ENCODE measurements at places on chromosomes 12 and 14.

DNA sequence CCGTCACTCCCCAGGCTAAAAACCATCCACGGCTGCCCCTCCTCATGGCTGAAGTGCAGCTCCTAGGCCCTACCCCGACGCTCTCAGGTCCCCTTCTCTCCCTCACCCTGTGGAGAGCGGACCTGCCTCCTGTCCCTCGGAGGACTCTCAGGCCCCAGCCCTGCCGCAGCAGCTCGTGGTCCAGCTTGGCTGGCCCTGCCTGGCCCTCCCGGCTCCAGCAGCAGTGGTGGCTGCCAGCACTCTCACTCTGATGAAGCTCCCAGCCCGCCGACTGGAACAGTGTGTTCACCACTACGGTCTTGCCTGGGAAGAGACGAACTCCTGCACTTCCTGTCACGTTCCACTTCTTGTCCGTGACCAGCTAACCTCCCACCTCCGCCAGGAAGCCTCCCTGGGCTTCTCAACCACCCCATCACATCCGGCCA is 11.1 kb downstream of the BAG5 start:
- DNase-seq, result no peak

DNA sequence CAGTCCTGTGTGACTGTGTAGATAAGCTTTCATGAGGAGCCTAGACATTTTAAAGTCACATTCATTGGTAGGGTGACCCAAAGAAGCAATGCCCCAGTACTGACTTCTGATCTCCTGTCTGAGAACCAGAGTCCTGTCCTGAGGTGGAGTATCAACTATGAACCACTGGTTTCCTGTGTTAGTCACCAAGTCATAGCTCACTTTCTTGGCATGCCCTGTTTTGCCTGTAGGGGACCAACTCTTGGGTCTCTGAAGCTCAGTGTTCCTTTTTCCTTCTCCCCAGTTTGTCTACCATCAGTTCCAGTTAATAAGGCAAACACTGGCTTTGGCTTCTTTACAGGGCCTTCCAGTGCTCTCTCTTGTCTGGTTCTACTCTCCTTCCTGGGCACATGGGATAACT is 97.4 kb downstream of the C12orf75 start:
- no peak for DNase-seq

DNA sequence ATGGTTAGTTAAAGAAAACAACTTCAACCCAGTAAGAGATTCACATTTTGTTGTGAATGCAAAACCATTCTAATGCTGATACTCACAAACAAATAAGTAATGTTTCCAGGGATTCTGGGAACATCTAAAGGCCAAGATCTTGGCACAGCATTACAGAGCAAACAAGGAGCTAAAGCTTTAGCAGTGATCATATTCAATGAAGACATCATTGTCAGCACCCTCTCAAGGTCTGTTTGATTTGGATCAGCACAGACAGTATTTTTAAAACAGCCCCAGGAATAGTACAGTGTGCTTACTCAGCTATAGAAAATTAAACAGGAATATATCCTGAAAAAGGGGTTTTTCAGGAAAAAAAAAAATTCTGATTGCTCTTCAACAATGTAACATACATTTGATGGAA is 71.4 kb downstream of the TMEM260 start:
- DNase-seq, result no peak

DNA sequence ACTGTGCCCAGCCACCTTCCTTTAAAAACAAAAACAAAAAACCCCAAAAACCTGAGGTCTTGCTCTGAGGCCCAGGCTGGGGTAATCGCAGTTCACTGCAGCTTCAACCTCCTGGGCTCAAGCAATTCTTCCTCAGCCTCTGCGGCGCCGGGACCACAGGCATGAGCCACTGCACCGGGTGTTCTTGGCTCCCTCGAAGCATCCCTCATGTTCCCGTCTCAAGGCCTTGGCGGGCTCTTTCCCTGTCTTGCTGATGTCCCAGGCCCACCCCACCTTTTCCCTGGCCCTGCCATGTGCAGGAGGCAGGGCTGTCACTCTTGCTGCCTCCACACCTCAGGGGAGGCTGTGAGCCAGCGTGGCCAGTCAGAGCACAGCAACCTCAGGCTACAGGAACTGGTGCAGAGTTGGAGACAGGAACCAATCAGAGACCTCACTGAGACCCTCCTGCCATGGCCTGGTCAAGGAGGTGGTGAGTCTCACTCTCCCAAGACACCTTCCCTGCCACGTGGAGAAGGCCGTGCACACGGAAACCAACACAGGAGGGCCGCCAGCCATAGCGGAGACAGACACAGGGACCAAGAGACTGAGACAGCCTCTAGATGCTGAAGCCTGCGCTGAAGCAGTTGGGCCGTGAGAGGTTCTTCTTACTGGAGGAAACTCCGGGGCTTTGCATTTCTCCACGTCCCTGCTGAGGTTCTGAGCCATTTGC is 6.0 kb upstream of the AMN start:
- DNase-seq, result no peak

- no peak for DNase-seq
Observed at GRCh38 chr14:39827901-39828655, 395.8 kb upstream of the FBXO33 start.

- no peak for DNase-seq
Observed at GRCh38 chr12:13383379-13383778, 186.9 kb downstream of the EMP1 start.

GRCh38 chr14:55841625-55842024 is 261.6 kb downstream of the KTN1 start:
- DNase-seq, result no peak

- DNase-seq, result no peak
Observed at GRCh38 chr12:69102856-69103255, 136.5 kb upstream of the CPSF6 start.

DNA sequence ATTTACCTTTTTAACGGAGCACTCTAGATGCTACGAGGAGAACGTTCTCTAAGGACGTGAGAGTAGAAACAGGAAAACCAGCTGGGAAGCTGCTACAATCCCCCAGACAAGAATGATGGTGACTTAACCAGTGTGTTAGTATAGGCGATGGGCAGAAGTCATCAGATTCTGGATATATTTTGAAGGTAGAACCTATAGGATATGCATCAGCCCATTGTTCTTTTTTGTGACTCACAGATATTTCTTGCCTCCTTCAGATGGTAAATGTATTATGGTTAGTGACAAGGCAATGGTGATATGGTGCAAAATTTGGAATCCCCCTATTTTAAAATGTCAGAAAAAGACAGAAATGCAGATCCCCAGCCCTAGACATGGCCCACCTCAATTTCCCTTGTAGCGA is 258.2 kb downstream of the PHLDA1 start:
- no peak for DNase-seq

DNA sequence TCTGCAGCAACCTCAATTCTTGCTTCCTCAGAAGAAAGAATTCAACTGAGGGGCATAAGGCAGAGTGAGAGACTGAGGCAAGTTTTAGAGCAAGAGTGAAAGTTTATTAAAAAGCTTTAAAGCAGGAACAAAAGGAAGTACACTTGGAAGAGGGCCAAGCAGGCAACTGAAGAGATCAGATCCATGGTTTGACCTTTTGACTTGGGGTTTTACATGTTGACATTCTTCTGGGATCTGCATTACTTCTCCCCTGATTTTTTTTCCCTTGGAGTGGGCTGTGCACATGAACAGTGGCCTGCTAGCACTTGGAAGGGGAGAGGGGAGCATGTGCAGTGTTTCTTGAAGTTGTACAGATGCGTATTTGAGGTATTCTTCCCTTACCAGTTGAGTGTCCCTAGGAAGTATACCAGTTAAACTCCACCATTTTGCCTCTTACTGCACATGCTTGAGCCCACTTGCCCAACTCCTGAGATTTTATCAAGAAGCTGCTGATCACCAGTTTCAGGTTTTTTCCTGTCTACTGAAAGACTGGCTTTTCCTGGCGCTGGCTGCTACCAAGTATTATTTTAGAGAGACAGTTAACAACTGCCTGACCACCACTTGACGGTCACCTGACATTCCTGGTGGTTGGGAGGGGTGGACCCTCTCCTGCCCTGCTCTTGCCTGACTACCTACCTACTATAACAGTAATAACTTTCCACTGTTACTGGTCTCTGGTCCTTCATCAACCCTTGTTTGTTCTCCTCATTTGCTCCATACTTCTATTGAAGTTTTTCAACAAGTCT is 26.0 kb upstream of the TMTC2 start:
- DNase-seq, result no peak

DNA sequence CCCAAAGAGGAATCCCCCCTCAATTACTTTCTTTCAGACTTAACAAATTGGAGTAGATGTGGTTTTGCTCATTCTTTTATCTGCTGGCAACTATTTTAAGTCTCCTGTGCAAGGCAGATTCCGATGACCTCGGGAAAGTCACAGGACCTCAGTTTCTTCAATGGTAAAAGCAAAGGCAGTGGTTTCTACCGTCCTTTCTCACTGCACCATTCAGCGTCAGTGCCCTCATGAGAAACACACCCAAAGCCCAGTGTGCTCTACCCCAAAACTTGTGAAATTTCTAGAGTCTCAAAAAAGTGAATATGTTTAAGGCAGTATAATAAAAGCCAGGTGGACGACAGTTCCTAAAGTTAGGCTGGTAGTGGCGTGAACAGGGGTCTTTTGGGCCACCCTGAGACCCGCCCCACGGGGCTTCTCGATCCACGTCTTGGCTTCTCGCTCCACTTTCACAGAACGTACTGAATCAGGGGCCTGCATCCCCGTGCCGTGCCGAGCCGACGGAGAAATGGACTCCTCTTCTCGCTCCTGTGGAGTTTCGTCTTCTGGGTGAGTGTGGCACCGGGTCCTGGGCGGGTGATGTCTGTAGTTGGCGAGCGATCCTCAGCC is 1.3 kb upstream of the ARHGAP5 start:
- DNase-seq, result no peak

GRCh38 chr12:9856894-9857293 is 12.3 kb downstream of the CLEC2B start:
- no peak for DNase-seq

DNA sequence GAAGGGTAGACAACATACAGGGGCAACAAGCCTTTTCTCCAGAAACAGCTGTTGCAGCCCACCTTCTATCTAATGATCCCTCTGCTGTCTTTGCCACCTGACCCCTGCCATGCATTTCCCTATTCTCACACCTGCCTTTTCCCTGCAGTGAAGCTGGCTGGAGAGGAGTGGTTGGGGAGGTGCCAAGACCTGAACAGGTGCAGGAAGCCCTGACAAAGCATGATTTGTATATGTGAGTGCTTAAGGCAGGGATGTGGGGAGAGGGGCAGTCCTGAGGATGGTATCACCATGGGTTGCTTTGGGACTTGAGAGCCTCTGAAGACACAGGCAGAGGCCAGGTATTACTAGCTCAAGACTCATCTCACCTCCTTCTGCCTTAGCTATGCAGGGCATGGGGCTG is 2.9 kb upstream of the PFDN5 start:
- DNase-seq, result no peak

- peak; percentile 66 for DNase-seq
Observed at GRCh38 chr12:45170456-45171042, 45.3 kb upstream of the ANO6 start.

GRCh38 chr12:62525271-62525670 is 58.6 kb downstream of the MON2 start:
- DNase-seq, result no peak

GRCh38 chr12:95548056-95548538 is 3.2 kb downstream of the USP44 start:
- no peak for DNase-seq

- DNase-seq, result no peak
Observed at GRCh38 chr14:56633544-56633943, 53.9 kb downstream of the TMEM260 start.
